ENCODE measurements at places on chromosomes 7 and 10. TPM values are rescaled to one million over a fixed set of nuclear protein-coding genes. Genes with fewer than 3 reads are reported as not detected.

Gene DOCK1
- total RNA-seq = 27.3 TPM

Gene STOX1
- total RNA-seq = 0.79 TPM

Gene TBC1D12
- 4.6 TPM for total RNA-seq

Gene TMEM213
- not detected for total RNA-seq

Gene OR6B1
- total RNA-seq = not detected

Gene ZYX
- 197 TPM for total RNA-seq

Gene EPHB6
- 0.81 TPM for total RNA-seq

Gene SUN3
- total RNA-seq = not detected

Gene PON3
- total RNA-seq = 29.1 TPM

Gene SPDYE16
- not detected for total RNA-seq

Gene TRIP6
- total RNA-seq = 47.7 TPM

Gene TMEM176B
- 0.16 TPM for total RNA-seq

Gene XRCC2
- 6.9 TPM for total RNA-seq

Gene CALML5
- not detected for total RNA-seq

Gene NODAL
- total RNA-seq = not detected

Gene CFAP43
- total RNA-seq = 0.21 TPM

Gene TRIM73
- total RNA-seq = 3.1 TPM

Gene ARHGAP22
- total RNA-seq = 4.1 TPM

Gene GPR26
- total RNA-seq = not detected

Gene TRPV5
- not detected for total RNA-seq

Gene NUDT1
- total RNA-seq = 88.3 TPM

Gene REEP3
- total RNA-seq = 13.4 TPM

Gene BTBD16
- 0.44 TPM for total RNA-seq

Gene ENTPD1
- total RNA-seq = 0.05 TPM

Gene PAOX
- 2.4 TPM for total RNA-seq

Gene PKD2L1
- total RNA-seq = 0.15 TPM

Gene URGCP
- total RNA-seq = 31.5 TPM

Gene ANXA8L1
- 87.4 TPM for total RNA-seq

Gene FEZF1
- total RNA-seq = not detected

Gene SLC13A1
- not detected for total RNA-seq

Gene OR9A2
- total RNA-seq = not detected

Gene SP4
- total RNA-seq = 1.6 TPM

Gene GGCT
- 84.8 TPM for total RNA-seq

Gene PRPS1L1
- not detected for total RNA-seq

Gene IL6
- 2.9 TPM for total RNA-seq

Gene EVX1
- total RNA-seq = not detected

Gene AGR3
- not detected for total RNA-seq

Data from A549 treated with DMSO at 1 μM for 4 hours (cell line).